Suppressor macrophage treated with lipopolysaccharide for 1 hour (primary cell): ENCODE measurements at places on chromosomes 3 and 15.

DNA sequence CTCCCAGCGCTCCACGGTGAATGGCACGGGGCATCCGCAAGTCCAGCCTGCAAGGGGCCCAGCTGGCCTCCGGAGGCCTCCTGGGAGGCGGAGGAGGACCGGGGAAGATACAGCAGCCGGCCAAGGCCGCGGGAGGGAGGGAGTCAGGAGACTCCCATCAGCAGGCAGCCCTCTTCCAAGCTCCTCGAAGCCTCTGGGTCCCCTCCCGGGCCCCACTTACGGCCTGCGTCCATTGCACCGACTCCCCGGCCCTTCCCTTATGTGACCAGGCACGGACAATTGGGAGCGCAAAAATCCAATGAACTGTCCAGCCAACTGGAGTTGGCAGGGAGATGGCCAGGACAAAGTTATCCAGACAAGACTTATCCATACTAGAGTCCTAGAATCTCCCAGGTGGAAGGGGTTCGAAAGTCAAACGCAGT, 668 bp downstream of the MFGE8 start:
- no peak for DNase-seq

DNA sequence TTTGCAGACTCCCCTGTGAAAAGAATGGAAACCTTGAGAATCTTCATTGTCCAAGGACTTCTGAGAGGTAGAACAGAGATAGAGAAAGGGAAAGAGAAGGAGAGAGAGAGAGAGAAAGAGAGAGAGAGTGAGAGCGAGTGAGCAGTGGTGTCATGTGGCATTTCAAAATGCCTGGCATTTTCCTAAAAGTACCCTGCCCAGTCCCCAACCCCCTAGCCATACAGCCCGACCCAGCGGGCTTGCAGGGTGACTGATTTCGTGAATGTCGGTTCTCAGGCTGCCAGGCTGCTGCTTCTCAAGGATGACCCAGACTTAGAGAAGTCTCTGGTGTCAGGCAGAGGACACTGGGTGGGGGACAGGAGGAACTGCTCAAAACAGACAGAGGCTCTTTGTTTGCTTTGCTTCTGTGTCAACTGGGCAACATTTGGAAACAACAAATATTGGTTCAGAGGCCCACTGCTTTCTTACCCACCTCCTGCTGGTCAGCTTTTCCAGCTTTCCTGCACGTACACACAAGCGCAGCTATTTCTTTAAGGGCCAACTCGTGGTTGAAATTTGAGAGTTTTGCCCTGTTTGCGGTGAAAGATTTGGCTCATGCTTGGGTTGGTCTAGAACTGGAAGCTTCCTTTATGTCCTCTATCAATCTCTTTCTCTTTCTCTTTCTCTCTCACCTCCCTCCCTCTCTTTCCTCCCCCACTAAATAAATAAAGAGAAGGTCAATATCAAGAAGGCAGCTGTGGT, 3.7 kb upstream of the TF start:
- DNase-seq, result no peak

DNA sequence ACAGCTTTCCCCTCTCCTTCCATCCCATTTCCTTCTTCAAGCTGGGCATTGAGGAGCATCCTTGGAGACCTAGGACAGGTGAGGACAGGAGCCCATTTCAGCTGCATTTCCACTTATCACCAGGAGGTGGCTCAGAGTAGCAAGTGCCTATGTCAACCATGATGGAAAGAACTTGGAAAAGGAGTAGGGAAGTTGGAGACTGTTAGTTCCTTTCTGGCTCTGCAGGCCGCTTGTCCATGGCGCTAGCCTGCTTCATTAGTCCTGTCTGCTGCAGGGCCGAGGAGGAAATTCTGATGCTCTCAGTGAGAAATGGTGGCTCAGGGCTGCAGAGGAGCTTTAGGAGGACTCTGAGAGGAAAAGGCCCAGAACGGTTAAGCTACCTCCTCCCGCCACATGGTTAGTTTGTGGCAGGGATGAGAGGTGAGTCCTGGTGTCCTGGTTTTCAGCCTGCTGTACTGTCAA, 7.0 kb upstream of the CD276 start:
- peak; percentile 82 for DNase-seq

DNA sequence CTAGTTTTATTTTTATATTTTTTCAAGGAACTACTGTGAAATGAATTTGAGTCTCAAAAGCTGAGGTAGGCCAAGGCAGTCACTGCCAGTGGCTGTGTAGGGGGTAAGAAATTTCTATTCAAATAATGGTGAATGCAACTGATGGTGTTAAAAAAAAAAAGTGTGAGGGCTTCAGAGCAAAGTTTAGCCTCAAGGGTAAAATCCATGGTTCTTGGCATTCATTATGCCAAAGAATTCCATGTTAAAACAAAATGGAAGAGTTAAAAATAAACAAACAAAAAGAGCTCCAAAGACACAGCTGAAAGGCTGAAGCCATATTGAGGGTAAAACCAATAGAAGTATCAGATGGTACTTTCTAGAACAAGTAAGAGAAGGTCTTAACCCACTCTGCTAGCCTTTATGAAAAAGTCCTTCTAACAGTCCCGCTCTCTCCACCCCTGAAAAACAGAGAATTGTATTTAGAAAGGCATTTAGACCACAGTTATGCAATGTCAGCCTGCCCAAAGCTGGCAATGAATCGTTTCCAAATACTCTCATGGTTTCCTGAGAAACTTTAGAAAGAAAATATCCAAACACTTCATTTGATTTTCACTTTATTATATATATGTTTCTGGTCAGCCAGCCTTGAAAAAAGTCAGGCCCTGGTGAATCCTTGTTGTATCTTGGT, 158.4 kb upstream of the GMNC start:
- no peak for DNase-seq

DNA sequence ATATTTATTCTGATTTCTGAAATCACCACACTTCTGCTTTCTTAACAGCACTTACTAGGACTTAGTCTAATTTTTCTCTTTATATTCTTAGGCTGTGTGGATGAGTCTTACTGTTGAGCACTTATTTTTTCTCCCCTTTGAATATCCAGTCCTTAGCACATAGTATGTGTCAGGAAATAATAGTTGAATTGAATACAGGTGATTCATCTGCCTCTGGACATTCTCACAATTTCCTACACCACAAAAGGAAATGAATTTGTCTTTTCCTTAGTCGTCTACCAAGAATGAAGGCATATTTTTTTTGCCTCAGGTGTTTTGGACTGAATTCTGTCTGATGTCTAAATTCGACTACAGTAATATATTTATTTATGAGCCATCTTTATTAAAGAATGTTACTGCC, 204.2 kb downstream of the GHSR start:
- no peak for DNase-seq

- DNase-seq, result peak; percentile 8
These were observed 3.7 kb upstream of the WDR82 start for GRCh38 chr3:52281981-52282801.

- DNase-seq, result no peak
These were observed 16.2 kb downstream of the MRAS start for GRCh38 chr3:138364356-138365252.

GRCh38 chr3:72630327-72630968, 217.8 kb downstream of the SHQ1 start:
- DNase-seq, result no peak

- DNase-seq, result no peak
These were observed 95.1 kb upstream of the UMPS start for GRCh38 chr3:124635169-124635539.

GRCh38 chr3:15978801-15979200, 181.0 kb upstream of the ANKRD28 start:
- DNase-seq, result no peak

DNA sequence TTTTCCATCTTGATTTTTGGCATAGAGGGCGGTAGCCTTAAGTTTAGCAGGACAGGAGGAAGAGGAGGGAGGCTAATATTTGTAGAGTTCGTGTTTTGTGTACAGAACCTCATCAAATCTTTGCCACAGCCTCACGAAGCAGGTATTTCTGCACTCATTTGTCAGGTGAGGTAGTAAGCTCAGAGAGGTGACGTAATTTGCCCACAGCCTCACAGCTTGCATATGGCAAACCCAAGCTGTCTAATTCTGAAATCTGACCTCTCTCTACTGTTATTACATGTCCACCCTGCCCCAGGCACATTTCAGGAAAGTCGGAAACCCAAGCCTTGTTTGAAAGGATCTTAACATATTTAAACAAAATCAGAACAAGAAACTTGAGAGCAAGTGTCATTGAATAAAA, 91.1 kb upstream of the TPM1 start:
- no peak for DNase-seq

GRCh38 chr15:100215031-100215842, 126.5 kb downstream of the ADAMTS17 start:
- no peak for DNase-seq

DNA sequence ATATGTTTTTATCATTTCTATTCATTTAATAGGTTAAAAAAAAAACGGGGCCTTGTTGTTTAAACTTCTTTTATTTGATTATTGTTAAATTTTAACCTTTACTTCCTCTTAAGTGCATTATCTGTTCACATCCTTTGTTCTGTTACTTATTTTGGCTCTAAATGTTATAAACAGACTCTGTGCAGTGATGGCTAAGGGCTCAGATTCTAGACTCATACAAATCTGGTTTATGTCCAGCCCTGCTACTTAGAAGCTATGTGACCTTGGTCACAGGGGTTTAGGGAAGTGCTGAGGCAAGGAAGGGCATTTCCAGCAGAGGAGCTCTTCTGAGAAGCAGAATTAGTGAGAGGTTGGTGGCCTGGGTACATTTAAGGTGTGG, 55.3 kb upstream of the VILL start:
- DNase-seq, result no peak

DNA sequence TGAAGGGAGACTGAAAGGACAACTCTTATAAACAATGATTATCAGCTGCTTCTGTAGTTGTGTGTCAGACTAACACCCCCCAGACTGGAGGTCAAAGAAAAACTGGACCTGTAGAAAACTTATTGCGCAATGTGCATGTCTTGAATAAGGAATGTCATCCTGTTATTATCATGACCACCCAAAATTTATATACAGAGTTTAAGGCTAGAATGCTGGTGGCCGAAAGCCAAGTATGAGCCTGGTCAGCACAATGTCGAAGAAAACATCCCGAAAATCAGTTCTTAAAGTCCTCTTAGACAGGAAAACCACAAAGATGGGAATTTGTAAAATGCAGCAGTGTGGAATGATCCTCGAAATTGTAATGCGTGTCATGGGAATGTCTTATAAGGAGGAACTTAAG, 29.3 kb downstream of the RFTN1 start:
- no peak for DNase-seq

DNA sequence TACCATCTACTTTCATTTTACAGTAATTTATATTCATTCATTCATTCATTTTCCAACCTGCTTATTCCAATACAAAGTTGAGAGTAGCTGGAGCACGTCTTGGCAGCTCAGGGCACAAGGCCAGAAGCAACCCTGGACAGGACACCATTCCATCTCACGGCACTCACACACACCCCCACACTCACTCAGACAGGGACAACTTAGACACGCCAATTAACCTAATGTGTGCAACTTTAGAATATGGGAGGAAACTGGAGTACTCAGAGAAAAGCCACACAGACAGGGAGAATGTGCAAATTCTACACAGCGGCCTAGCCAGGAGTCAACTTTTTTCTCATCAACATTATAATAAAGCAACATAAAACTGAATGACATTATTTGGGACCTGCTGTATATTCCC, 46.7 kb downstream of the IGF2BP2 start:
- DNase-seq, result no peak

DNA sequence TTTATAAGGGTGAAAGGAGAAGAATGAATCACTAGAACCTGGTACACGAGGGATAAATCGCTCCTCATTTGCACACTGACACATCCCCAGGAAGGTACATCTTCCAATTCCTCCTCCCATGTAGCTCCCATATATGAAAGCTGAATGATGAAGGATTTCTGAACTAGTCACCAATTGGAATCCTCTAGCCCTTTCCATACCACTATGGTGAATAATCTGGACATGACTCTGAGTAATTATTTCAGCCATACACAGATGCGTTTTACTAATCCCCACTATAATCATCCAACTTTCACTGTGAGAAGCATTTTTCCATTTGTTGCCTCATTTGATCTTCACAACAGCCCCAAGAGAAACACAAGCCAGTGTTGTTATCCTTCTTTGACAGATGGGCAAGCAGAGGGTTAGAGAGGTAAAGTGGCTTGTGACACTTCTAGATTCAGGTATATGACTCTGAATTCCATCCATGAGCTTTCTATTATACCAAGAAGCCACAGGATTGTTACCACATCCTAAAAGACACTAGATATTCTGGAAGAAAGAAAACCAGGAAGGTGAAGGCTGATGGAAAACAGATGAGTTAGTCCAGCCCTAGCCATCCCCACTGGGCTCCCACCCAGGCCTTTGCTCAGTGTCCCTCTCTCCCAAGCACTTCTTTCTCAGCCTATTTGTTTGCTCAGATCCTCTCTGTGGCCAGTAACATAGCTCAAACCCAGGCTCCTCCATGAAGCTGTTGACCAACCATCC, 22.2 kb upstream of the BCL6 start:
- peak; percentile 43 for DNase-seq

GRCh38 chr3:124633524-124633923, 96.7 kb upstream of the UMPS start:
- DNase-seq, result no peak

DNA sequence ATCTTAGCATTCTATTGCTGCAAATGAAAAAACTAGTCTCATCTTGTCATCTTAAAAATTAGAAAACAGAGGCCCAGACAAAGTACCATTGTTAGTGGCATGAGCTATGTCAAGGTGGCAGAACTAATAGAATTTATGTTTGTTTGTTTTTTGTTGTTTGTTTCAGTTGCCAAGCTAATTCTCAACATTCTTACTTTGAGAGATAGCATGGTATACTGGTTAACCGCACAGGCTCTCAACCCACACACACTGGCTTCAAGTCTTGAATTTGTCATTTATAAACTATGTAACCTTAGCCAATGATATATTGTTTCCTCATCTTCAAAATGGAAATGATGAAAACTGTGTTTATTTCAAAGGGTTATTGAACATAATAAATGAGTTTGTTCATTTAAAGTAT, 367.6 kb upstream of the PLSCR5 start:
- DNase-seq, result no peak

- no peak for DNase-seq
These were observed 13.1 kb upstream of the UCN2 start for GRCh38 chr3:48576647-48577046.

DNA sequence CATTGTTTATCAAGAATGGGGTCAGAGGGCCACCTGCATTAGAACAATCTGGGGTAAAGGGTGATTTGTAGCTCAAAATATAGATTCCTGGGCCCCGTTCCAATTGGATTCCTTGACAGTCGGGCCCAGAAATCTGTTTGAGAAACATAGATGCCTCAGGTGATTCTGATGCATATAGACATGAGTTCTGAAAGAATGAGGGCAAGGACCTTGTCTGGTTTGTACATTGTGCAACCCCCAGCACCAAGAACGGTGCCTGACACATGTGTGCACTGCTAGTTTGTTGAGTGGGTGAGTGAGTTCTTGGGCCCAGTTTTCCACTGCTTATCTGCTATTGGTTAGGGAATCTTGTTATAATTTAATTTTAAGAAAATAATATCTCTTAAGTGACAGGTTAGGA, 16.6 kb downstream of the CRYBG3 start:
- DNase-seq, result no peak

DNA sequence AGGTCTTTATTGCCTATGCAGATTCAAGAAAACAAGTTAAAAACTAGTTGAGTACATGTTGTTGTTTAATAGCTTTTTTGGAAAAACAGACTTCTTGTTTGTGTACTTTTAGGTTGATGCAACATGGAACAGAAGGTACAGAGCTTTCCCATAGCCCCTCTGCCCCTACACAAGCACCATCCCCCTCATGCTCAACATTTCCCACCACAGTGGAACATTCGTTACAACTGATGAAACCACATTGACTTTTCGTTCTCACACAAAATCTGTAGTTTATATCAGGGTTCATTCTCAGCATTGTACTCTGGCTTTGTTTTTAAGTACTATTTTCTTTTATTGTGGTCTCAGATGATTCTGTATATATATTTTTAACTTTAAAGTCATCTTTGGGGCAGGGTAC, 1054.6 kb downstream of the NTRK3 start:
- no peak for DNase-seq

GRCh38 chr3:27720899-27721716, 1.0 kb downstream of the EOMES start:
- DNase-seq, result peak; percentile 56
